Cardiac atrium fibroblast (primary cell): ENCODE measurements at places on chromosomes 6 and 20. TPM values are rescaled to one million over a fixed set of nuclear protein-coding genes. Genes with fewer than 3 reads are reported as not detected.

Gene CD109
- 13.4 and 15.9 TPM in 2 replicates for total RNA-seq

Gene HLA-DQB2
- not detected in 2 replicates for total RNA-seq

Gene IL17F
- not detected in 2 replicates for total RNA-seq

Gene PHACTR1
- total RNA-seq = under 0.01 and 1.5 TPM in 2 replicates

Gene SLC4A11
- total RNA-seq = 0.72 and 0.81 TPM in 2 replicates

Gene OPRM1
- total RNA-seq = not detected in 2 replicates

Gene SLC32A1
- not detected in 2 replicates for total RNA-seq

Gene SRXN1
- 51.6 and 86.8 TPM in 2 replicates for total RNA-seq

Gene FAM83C
- not detected in 2 replicates for total RNA-seq

Gene MAP7
- 0.32 and 0.90 TPM in 2 replicates for total RNA-seq

Gene CDK5RAP1
- total RNA-seq = 12.1 and 14.1 TPM in 2 replicates

Gene GRIK2
- 1.6 and 1.9 TPM in 2 replicates for total RNA-seq

Gene FAM83B
- not detected in 2 replicates for total RNA-seq

Gene ZNF133
- total RNA-seq = 20.3 and 28.2 TPM in 2 replicates

Gene SIRPG
- total RNA-seq = not detected in 2 replicates

Gene TEAD3
- 12.5 and 13.0 TPM in 2 replicates for total RNA-seq

Gene ARFGEF2
- total RNA-seq = 19.9 and 27.2 TPM in 2 replicates

Gene ADGB
- not detected in 2 replicates for total RNA-seq

Gene GGTLC1
- not detected in 2 replicates for total RNA-seq

Gene CRISP3
- not detected in 2 replicates for total RNA-seq

Gene TJAP1
- 13.0 and 17.3 TPM in 2 replicates for total RNA-seq

Gene PRKN
- total RNA-seq = 1.1 and 1.4 TPM in 2 replicates

Gene PPP1R11
- total RNA-seq = 34.3 and 35.5 TPM in 2 replicates

Gene HCRTR2
- not detected in 2 replicates for total RNA-seq

Gene LPA
- total RNA-seq = not detected in 2 replicates

Gene HIVEP2
- 5.8 and 13.9 TPM in 2 replicates for total RNA-seq

Gene C6orf47
- 15.3 and 19.9 TPM in 2 replicates for total RNA-seq

Gene DSP
- 0.36 and 1.5 TPM in 2 replicates for total RNA-seq

Gene HLA-F
- total RNA-seq = 7.6 and 9.6 TPM in 2 replicates
